ENCODE measurements at places on chromosomes 3 and 15.

- no peak for DNase-seq
Observed at GRCh38 chr3:141279077-141279967, 47.7 kb downstream of the PXYLP1 start.

- DNase-seq = no peak
Observed at GRCh38 chr3:32709346-32709745, 24.4 kb downstream of the CNOT10 start.

GRCh38 chr15:80785811-80786354, 6.7 kb downstream of the CEMIP start:
- no peak for DNase-seq

GRCh38 chr3:186594591-186595113, 18.2 kb upstream of the AHSG start:
- no peak for DNase-seq

- no peak for DNase-seq
Observed at GRCh38 chr15:75167588-75168350, 33.9 kb upstream of the C15orf39 start.

DNA sequence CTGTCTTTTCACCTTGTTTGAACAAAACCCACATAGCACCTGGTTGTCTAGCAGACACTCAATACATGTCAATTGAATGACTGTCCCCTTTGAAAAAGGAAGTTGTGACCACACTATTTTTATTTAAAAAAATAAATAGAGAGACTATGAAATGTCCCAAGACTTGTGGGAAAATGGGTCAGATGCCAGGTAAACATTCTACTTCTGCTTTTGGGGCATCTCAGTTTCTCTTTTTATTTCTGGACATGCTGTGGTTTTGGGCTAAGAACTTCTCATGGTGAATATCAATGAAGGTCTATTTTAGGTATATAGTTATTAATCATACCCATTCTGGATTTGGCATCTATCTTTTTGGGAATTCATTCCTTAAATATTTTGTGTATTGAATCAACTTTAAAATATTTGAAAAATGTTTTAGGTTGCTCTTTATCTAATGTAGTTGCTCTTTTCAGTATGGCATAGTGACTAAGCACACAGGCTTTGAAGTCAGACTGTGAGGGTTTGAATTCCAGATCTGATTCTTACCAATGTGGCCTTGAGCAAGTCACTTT, 4.4 kb downstream of the TMEM45A start:
- DNase-seq = no peak

DNA sequence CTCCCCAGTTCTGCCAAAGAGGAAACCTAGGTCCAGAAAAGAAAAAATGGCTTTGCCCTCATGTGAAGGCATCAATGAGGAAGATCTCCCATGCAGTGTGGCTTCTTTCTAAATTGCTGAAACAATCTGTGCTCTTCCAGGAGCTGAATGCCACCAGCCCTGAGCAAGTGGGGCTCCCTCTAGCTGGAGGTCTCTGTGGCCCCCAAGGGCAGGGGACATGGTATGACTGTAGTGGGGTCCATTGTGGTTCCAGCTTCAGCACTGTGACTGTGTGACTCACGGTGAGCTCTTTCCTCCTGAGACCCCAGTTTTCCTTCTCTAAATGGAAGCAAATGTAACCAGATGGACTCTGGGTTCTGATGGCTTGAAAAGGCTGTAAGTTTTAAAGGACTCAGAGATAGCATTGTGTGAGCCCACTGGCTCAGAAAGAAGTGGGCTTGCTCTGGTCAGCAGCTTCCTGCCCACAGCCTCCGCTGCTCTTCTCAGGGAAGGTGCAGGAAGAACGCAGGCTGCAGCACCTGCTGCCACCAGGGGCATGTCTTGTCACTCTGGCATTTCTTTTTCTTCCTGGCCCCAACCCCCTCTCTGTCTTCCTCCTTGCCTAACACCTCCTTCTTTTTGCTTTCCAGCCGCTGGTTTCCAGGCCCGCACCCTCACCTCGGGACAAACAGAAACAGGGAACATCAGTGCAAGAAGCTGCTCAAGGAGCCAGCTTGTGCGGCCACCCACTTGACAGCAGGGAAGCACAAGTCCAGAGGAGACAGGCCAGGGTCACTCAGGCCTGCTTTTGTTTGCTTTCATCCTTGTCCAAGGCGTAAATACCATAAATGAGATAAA, 5.8 kb upstream of the CXCR6 start:
- no peak for DNase-seq

GRCh38 chr15:73284090-73284716, 84.6 kb downstream of the HCN4 start:
- DNase-seq = no peak

DNA sequence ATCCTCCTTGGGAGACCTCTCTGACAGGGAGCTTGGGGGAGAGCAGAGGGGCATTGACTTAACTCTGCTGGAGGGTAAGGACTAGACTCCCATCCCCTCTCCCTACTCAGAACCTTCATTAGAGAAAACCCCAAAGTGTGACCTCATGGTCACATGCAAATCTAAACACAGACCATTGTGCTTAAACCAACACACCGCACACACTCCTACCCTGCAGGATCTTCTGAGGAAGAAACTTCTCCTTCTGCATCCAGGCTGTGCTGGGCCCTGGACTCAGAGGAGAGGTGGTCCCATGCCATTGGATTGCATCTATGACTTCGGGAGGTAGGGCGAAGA, 805 bp upstream of the PARP16 start:
- DNase-seq = no peak

GRCh38 chr3:54065586-54065985, 56.8 kb upstream of the CACNA2D3 start:
- no peak for DNase-seq

DNA sequence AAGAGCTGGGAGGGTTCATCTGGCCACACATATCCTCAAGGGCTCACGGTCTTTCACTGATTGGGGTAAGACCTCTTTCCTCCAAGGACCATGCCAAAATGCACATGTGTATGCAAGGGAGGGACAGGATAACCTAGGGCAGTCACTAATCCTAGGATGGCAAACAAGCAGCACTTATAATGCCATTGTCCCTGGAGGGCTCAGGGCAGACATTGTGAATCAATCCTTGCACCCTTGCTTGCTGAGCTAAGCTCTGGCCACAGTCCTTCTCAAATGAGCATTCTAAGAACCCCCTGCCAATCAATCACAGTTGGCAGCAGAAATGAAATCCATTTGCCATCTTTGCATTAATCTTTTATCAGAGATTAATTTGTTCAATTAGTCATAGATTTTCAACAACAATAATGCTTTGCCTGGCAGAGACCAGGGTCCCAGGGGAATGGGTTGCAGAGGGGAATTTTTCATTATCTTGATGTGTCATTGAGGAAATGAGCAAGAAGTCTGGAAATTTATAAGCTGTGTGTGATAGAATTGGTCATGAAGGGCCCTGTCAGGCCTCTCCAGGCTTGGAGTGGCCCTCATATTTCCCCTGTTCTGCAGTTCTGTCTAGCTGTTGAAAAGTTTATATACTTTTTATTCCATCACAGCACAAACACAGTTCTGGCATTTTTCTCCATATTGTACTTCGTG, 57.2 kb upstream of the KY start:
- DNase-seq = no peak

DNA sequence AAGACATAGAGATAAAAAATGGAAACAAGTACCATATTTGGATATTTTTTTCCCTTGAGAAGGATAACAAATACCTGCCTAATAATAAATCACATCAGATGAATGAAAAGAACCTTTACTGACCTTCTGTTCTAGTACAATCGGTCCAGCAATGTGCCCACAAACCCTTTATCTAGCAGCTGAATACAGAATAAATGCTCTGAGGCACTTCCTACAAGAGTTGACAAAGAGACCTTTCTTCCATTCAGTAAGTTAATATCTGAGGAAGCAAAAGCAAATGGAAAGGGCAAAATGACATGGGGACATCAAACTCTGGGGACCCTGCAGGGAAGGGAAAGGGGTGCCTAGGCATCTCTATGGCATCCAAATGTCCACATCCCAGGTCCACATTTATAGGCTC, 115.8 kb downstream of the NEK10 start:
- DNase-seq = no peak

DNA sequence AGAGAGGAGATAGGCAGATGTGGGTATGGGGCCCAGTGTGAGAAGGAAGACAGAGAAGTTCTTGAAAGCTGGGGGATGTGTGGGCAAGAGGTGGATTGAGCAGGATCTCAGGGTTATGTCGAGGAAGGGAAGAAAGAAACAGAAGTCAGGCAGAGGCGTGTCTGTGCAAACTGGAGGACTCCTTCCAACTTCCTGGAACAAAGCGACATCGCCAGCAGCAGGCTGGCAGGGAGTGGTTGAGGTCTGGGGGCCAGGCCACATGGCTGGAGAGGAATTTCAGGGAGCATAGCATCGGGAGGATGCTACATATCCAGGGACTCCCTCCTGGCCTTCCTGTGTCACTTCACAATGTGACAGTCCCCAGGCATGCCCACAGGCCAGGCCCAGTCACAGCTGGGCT, 42.9 kb upstream of the MYZAP start:
- no peak for DNase-seq

DNA sequence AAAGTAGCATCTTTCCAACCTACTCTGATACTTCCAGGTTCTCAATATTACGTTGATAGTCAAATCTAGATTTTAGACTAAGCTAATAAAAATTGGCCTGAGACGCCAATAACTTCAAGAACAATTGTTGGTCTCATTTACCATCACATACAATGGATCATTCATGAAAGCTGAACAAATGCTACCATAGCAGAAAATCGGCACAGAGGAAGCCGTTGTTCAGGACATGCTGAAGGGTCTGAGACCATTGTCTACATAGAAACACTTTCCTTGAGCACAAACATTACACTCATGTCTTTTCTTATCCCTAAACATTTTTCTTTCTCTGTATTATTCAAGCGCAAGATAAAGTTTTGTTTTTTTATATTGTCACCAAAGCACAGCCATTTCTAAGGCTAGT, 37.2 kb upstream of the FHIT start:
- DNase-seq = no peak

GRCh38 chr3:46854555-46854991, 8.7 kb downstream of the MYL3 start:
- peak; percentile 60 for DNase-seq

GRCh38 chr15:78984041-78984440, 39.2 kb upstream of the CTSH start:
- no peak for DNase-seq

- DNase-seq = peak; percentile 74
Observed at GRCh38 chr3:127628788-127629466, at the start of gene PODXL2. TSS of gene PODXL2 (plus strand) at chr3:127629185. CDS start at chr3:127629220, 35 bp downstream.

DNA sequence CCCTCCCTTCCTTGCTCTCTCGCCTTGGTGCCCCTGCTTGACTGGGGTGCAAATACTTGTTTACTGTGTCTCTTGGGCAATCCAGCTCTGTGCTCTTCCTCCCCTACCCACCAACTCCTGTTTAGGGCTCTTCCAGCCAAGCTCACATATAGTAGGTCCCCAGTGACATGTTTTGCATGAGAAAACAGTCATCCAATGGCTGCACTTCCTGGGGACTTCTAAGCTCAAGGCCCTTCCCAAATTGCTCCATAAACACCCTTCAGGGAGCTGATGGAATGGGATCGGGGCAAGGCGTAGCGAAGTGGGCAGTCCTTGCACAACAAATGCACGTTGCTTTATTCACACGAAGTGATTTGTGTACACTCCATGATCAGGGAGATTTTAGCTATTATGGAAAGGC, 9.4 kb upstream of the COPG1 start:
- DNase-seq = no peak

- no peak for DNase-seq
Observed at GRCh38 chr15:91887921-91888373, 34.4 kb downstream of the SLCO3A1 start.

- DNase-seq = no peak
Observed at GRCh38 chr3:52106951-52107611, 47.1 kb downstream of the POC1A start.

DNA sequence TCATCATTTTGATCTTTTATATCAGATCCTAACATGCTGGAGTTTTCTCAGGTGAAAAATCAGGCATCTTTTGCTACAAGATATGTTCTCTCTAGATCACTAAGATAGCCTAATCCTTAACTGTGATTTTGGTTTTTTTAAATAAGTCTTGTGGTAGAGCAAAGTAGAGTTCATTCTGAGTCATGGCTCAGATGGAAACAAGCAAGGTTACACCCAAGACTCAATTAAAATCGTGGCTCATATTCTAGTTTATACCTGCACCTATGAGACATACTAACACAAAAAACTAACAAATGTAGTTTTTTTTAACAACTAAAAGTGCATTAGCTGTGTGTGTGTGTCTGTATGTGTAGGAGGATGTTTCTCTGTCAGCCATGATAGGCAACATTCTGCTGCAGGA, 428.2 kb downstream of the NLGN1 start:
- DNase-seq = no peak

DNA sequence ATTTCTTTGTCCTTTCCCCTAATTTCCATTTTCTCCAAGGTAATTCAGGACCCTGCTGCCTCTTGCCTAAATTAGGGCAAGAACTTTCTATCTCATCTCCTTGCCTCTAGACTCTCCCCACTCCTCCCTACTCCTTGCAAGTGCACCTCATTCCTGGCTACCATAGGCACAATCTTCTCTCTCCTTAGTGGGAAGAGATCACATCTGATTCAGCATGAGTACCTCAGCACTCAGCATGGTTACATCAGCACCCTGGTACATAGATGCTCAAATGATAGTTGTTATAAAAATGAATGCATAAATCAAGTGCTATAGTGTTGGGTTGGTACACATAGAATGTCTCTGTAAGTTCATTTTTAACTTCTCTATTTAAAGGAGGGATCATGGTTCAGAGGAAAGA, 313.4 kb upstream of the RASGRP1 start:
- DNase-seq = no peak

GRCh38 chr3:140472306-140473020, 205.4 kb upstream of the TRIM42 start:
- no peak for DNase-seq

DNA sequence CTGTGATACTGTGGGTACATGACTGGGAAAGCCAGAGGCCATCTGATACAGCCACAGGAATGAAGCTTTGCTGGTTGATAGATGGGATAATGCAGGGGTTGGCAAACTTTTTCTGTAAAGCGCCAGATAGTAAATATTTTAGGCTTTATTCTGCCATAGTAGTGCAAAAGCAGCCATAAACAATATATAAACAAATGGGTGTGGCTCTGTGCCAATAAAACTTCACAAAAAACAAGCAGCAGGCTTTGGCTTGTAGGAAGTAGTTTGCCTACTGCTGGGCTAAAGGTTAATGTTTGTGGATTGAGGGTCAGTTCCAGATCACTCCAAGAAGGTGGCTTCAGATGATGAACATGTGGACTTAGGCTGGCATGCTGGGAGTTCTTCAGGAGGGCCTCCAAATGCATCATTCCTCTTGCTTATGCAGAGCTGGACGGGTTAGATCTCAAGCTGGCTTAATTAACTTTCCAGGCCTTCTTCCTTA, 305.7 kb downstream of the RPLP1 start:
- DNase-seq = no peak

DNA sequence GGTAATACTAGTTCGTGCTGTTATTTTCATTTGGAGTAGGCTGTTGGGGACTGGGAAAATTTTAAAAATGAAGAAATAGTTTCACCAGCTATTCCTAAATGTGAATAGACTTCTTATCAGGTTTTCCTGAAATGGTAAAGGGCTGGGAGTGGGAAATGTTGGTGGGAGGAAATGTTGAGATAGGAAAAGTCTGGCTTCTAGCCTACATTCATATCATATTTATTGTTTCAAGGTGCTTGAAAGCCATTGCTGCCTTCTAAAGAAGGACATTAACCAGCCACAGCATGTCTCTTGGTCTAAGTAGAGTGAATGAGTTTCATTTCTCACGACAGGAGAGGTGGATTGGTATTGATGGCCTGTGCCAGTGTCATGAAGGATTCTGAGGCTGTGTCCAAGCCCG, 197.1 kb upstream of the BHLHE40 start:
- no peak for DNase-seq

All from kidney (tissue), 22 donors.